Memory B cell (primary cell): ENCODE measurements at places on chromosomes 12 and 14.
A peak's percentile ranks its signal among the peaks of the same experiment; 100 is the strongest.

DNA sequence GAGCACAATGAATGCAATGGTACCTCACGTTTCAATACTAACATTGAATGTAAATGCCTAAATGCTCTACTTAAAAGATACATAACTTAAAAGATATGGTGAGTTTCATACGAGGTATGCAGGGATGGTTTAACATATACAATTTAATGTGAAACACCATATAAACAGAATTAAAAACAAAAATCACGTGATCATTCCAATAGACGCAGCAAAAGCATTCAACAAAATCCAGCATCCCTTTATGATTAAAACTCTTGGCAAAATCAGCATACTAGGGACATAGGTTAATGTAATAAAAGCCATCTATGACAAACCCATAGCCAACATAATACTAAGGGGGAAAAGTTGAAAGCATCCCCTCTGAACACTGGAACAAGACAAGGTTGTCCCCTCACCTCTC, 845.7 kb downstream of the SLC16A7 start:
- DNase-seq: no peak

DNA sequence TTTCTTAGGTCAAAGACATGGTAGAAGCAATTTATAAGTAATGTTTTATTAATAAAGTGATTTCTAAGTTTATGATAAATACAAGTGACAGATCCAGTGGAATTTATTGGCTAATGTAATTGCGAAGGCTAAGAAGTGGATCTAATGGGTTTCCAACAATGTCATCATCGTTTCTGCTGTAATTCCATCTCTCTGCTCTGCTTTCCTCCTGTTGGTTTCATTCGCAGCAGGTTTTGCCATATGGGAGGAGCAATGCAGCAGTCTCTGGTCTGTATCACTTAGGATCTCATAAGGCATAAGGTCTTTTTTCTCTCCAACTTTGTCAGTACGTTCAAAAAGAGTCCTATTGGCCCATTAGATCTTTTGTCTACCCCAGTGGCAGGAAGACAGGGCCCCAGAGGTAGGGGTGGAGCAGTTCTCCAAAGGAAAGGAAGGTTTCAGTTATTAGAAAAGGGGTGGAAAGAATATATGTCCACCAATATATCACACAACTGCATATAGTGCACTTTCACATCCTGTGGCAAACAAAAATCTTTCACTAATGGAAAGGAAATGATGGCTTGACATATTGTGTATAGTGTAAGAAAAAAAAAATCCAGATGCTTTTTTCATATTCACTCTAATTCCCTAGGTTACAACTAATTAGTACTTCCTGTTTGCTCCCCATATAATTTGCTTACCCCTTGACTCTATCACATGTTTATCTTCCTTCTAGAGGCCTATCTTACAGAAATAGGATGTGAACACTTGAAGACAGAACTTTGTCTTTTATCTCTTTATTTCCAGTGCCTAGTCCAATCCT, 451.3 kb downstream of the ZFP36L1 start:
- DNase-seq: no peak

- DNase-seq: no peak
Measured at GRCh38 chr12:75366629-75367028, 24.3 kb upstream of the GLIPR1L2 start.

DNA sequence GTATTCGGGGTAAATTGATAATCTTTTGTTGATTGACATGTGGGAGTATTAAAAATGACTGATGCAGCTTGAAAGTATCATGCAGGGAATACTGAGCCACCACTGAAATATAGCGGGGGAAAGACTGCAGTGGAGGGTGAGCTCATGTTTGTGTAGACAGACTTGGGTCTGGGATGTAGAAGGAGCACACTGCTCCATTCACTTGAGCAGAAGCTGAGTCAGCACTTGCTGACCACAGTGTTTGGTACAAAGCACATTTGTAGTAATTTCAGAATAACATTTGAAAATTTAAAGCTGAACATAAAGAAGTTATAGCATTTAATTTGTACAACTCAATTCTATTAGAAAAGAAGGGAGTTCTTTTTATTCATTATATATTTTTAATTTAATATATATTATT, 304.3 kb upstream of the PRICKLE1 start:
- no peak for DNase-seq

DNA sequence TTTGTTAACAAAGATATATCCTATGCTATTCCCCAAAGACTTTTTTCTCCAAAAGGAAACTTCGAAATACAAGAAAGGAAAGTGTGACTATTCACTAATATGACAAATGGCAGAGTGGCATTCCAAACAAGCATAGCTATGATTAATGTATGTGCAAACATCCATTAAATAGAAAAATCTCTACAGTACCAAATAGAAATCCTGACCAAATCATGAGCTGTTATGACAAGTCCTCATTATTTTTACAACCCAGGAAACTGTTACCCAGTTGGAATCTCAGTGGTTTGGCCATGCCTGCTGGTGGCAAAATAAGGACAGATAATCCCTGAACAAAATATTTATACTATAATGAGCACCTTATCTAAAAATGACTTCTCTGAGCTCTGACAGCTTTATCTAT, 202.1 kb downstream of the SEC23A start:
- DNase-seq: no peak

- DNase-seq: no peak
Measured at GRCh38 chr14:80271389-80271788, 60.1 kb upstream of the DIO2 start.

DNA sequence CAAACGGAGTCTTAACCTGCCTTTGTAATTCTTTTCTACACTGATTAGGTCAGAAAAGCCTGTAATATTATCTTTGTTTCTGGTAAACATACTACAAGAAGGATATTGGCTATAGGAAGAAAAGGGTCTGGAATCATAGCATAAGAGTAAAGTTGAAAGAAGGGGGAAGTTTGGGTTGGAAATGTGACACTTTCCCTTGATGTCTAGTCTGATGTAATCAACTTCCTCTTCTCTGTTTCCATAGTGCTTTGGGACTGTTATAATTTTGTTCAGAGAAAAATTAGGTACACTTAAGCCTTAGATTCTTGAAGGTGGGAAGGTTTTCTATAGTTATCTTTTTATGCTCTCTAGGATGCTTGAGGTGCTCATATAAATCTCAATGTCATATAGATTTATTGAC, 322.2 kb downstream of the AEBP2 start:
- no peak for DNase-seq

DNA sequence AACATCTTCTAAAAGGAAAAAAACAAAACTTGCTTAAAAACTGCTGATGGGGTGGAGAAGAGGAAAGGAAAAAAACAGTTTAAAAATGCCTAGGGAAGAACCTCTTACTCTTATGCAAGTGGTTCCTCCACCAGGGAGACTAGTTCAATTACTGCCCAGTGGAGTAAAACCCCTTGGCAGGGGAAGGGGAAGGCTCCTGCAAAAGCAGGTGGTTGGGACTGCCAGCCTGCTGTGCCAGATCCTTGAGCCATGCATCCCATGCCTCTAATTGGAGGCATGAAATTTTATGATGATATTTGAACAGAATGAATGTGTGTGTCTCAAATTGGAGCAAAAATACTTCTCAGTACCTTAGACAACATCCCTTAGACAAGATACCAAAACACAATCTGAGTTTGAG, 118.8 kb downstream of the FSCB start:
- DNase-seq: no peak

DNA sequence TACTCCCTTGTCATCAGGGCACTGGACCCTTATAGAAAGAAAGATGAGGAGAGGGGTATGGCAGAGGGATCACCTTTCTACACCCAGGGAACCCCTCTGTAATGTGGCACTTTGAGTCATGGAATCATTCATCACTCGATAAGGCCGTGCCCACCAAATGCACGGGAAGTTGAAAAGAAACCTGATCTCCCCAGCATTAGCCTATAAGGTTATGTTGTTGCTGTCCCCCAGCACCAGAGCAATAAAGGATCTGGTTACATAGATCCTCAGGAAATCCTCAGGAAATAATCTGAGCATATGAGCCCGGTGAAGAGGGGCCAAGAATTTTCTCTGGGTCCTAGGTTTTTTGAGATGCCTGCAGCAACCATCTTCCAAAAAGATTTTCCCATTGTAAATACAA, 148.8 kb upstream of the CRY1 start:
- DNase-seq: no peak

DNA sequence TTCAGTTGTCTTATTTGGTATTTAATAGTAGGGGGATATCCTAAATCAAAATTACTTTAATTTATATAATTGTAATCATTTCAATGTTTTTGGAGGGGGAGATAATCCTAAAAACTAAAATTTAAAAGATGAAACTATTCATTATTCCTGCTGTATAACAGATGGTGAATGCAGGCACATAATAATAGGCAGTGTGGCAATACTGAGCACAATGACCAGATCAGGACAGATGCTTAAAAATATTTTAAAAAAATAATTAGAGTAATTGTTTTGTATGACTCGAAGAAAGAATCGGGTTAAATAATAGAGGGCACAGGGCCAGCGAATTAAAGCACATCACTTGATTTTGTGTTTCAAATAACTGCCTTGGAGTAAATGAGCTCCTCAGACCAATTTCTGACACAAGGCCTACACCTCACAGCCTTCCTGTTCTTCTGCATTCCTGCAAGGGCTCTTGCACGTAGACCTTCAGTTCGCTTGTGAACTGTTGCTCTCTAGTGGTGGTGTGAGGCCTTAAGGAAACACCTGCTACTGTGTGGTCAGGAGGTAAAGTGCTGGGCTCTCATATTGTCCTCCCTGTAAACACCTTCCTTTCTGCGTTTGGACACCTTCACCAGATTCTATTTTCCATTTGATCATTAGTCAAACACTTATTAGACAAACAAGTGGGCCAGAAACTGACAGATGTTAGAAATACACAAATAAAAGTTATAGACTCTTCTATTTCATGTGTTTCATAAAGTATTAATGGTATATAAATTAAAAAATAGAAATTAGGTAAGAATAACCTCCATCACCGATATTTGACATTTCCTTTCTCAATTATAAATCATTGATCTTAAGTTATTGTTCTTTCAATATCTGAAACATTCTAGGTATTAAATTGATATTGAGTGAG, 29.3 kb upstream of the KLRF1 start:
- peak; percentile 63 for DNase-seq

- no peak for DNase-seq
Measured at GRCh38 chr14:55488204-55488603, 47.8 kb upstream of the TBPL2 start.

GRCh38 chr12:49301760-49302159, 6.8 kb downstream of the PRPH start:
- DNase-seq: no peak

DNA sequence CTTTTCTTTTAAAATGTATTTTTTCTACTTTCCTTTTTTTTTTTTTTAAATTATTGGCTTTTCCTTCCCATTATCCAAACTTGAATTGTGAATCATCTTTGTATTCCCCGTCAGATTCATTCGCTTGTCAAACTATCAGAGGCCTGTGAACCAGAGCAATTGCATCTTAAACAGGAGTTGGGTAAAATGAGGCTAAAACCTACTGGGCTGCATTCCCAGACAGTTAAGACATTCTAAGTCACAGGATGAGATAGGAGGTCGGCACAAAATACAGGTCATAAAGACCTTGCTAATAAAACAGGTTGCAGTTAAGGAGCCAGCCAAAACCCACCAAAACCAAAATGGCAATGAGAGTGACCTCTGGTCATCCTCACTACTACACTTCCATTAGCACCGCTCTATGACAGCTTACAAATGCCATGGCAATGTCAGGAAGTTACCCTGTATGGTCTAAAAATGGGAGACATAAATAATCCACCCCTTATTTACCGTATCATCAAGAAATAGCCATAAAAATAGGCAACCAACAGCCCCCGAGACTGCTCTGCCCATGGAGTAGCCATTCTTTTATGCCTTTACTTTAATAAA, 19.9 kb downstream of the FUT8 start:
- DNase-seq: no peak

- no peak for DNase-seq
Measured at GRCh38 chr12:62484233-62484632, 17.6 kb downstream of the MON2 start.

DNA sequence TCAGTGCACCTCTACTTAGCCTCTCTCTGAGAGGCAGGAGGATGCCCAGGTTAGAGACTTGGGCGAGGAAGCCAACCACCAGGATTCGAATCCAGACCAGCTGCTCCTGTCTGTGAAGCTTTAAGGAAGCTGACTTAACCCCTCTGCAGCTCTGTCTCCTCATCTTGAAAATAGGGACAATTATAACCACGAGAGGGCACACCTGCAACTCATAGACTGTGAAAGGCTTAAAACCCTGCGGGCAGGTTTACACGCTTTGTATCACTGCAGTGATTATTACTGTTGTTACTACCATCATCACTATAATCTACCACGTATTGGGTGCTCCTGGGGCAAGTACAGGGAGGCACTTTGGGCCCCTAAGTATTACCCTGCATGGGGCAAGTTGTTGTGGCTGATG, 379.8 kb downstream of the VRK1 start:
- DNase-seq: no peak
